ENCODE measurements at places on chromosomes 5 and 9.

DNA sequence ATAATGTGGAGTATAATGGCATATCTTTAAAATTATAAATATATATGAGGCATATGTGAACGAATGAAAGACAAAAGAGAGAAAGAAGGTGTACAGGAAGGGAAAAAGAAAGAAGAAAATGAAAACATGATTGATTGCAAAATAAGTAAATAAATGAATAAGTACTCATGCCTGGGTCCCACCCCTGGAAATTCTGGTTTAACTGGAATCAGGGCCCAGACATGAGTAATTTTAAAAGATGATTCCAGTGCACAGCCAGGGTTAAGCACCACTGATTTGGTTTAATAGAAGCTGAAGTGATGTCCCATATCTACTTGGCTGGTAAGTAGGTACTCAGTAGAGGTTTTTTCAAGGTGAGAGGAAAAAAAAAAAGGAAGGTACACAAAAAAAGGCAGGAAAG is 34.0 kb upstream of the HOMER1 start:
- no peak for DNase-seq

- DNase-seq, result no peak
Observed at GRCh38 chr9:5493679-5494511, 16.4 kb upstream of the PDCD1LG2 start.

DNA sequence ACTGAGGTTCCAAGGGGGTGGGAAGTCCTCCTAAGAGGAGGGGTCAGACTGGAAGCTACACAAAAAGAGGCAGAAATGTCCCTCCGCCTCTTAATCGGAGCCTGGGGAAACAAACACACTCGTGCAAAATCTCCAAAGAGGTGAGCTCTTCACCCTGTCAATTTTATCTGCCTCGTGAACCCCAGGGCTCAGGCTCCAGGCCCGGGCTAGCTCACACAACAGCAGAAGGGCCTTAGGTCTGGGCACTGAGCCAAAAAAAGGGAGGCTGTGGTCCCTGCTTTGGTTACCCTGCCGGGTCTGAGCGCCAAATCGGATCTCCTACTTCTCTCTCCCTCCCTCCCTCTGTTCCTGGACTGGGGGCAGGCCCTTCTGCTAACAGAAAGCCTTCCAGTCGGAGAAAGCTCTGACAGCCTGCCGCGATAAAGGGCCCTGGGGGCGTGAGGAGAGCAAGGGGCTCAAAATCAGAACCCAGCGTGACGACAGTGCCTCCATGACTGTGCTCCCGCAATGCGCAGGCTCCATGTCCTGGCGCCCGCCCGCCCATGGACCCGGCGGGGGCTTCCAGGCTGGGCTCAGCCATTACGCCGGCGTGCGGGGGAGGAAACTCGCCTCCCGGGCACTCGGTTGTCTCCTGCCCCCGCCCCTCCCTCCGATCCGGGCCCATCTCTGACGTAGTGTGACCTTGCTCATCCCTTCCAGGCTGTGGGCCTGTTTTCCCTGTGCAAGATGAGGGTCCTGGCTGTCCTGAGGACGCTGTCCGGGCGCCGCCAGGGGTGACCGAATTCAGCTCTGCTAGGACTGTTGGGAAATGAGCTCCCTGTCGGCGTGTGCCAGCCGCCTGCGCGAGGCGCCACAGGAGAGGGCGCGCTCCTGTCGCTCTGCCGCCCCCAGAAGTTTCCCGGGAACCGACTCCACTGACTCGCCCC is 865 bp upstream of the SLC22A4 start:
- DNase-seq, result peak; percentile 66

DNA sequence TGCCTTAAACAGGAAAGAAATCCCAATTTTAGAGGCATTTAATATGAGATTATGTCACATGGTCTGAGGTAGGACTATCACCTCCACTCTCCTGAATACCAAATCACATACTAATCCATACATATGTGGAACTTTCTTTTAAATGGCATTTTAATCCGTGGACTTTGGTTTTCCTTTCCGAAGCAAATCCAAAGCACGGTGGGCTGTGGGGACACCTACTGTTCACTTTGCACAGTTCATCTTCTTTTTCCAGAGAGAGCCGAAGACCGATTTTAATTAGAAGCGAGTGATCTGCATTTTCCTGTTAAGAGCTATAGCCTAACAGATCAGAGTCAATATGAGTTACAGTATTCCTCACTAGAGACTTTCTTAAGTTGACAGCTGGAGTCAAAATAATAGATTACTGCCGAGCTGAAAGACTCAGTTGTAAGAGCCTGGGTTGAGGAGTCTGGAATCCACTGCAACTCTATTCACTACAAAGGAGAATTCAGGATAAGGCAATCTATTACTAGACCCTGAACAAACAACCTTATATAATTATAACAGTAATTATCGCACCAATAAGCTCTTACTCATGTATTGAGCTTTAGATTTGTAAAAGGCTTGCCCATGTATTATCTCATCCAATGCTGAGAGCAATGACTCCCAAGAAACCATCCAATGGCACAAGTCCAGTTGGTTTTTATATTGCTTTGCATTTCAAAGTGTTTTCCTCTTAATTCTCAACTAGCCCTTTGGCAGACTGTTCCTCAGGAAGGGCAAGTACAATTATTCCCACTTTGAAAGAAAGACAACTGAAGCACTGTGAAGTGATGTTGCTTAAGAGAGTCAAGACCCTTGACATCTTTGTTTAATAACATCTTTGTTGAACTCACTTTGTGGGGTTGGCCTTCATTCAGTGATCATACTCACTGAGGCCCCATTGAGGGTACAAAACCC is 144.7 kb downstream of the TRPM6 start:
- peak; percentile 25 for DNase-seq

- peak; percentile 3 for DNase-seq
Observed at GRCh38 chr9:124000784-124001457, 10.6 kb upstream of the LHX2 start.

- no peak for DNase-seq
Observed at GRCh38 chr5:107969847-107970246, 299.1 kb upstream of the EFNA5 start.

- no peak for DNase-seq
Observed at GRCh38 chr9:34656992-34657391, 5.0 kb downstream of the IL11RA start.

GRCh38 chr9:128072144-128073021 is 4.4 kb downstream of the SLC25A25 start:
- DNase-seq, result peak; percentile 37

- DNase-seq, result no peak
Observed at GRCh38 chr5:10578869-10579268, 15.0 kb downstream of the ANKRD33B start.

GRCh38 chr9:130236436-130236985 is 29.0 kb upstream of the HMCN2 start:
- no peak for DNase-seq

DNA sequence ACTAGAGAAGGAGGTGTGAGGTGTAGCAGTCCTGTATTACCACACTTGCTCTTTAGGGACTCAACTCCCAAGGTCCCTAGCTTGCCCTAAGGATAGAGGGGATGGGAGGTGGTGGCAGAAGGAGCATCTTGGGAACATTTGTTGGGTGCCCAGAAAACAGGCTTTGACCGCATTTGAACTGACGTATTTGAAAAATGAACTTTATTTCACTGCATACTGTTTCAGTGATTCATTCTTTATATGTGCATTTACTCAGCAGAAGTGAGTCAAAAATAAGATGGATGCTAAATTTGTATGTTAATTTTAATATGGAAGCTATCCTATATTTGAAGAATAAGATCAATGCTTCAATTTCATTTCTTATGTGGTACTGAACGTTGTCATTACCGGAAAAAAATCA is 18.7 kb downstream of the DMRT3 start:
- no peak for DNase-seq

GRCh38 chr9:27337833-27338526 is 41.0 kb upstream of the EQTN start:
- peak; percentile 58 for DNase-seq

DNA sequence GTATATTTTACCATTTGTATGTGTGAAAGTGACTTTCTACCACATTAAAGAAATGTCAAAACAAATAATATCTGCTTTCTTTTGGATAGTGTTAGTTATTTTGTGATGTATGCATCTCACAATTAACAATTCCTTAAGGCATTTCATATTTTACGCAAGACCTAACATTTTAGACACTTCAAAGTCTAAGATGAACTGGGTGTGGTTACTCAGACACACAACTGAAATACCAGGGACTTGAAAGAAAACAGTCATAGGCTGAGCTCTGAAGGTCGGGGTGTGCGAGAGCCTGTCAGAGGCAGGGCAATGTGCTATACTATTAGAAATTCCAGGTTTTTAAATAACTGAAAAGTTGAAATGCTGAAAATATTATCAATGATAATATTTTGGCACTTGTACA is 44.5 kb upstream of the ZNF622 start:
- peak; percentile 56 for DNase-seq

- DNase-seq, result no peak
Observed at GRCh38 chr5:155303120-155303519, 289.6 kb downstream of the KIF4B start.

GRCh38 chr9:134382733-134383132 is 56.5 kb downstream of the RXRA start:
- peak; percentile 90 for DNase-seq

DNA sequence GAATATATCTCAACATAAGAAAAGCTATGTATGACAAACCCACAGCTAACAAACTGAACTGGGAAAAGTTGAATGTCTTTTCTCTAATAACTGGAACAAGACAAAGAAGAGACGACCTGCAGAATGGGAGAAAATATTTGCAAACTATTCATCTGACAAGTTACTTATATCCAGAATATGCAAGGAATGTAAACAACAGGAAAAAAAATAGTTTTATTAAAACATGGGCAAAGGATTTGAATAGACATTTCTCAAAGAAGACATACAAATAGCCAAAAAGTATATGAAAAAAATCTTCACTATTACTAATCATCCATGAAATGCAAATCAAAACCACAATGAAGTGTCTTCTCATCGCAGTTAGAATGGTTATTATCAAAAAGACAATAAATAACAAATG is 181.7 kb upstream of the TLX3 start:
- no peak for DNase-seq

- peak; percentile 50 for DNase-seq
Observed at GRCh38 chr5:40430101-40430710, 249.5 kb upstream of the PTGER4 start.

GRCh38 chr9:36903541-36904435 is 130.3 kb downstream of the PAX5 start:
- DNase-seq, result no peak

DNA sequence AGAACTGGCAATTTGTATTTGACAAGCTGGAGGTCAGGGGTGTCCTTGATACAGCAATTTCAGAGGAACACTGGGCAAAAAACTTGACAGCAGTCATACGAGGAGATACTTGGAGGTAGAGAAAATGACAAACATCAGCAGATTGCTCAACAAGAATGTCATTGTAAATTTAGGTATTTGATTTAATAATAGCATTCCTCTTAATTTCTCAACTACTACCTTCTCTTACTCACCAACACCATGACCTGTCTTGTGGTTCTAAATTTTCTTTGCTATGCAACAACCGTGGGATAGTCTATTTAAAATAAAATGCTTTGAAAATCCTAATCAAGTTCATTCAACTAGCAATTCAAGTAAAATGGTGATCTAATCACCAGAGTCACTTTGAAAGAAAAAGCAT is 128.4 kb downstream of the DNAH5 start:
- no peak for DNase-seq

DNA sequence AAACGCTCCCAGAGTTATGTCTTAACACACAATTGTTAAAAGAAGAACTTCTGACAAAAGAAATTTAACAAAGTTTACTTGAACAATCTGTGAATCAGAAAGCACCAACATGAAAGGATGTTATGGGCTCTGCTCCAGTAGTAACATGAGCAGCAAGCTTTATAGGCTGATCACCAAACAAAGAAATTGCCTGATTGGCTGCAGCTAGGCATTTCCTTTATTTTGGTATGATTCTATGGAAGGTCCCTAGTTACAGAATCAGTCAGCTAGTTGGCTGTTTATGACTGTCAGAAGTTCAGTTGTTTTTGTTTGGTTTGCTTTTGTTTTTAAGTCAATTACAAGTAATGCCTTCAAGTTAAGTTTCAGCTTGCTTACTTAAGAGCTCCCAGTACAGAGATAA is 102.4 kb upstream of the SMC2 start:
- DNase-seq, result no peak

DNA sequence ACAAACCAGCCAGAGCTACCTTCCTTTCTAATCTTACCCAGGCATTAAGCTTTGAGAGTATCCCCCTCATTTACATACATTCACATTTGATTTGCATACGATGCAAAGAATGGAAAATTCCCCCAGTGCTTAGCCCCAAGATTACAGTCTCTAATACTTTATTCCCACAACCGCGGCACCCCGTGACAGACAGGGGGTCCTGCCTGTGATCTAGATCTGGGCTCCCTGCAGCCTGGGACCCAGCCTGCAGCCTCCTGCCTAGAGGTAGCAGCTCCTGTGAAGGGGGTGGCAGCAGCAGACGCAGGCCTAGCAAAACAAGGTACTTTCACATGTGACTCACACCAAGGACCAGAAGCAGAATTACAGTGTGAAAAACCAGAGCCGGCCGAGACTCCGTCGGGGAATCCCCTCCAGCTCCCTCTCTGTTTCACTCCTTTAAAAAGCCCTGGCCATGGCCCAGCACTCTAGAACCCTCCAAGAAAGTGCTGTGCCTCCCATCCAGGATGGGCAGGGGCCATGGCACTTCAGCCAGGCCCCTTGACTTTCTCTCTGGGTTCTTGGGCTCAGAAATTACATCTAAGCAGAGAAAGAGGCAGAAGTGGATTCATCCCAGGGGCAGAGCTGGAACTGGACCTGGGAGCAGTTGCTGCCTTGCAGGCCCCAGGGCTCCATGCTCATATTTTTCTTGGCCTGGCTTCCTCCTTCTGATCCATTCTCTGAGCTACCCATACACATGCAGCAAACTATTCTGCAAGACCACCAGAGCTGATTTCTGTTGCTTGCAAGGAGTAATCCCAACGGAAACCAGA is 14.0 kb upstream of the TCF7 start:
- peak; percentile 45 for DNase-seq

DNA sequence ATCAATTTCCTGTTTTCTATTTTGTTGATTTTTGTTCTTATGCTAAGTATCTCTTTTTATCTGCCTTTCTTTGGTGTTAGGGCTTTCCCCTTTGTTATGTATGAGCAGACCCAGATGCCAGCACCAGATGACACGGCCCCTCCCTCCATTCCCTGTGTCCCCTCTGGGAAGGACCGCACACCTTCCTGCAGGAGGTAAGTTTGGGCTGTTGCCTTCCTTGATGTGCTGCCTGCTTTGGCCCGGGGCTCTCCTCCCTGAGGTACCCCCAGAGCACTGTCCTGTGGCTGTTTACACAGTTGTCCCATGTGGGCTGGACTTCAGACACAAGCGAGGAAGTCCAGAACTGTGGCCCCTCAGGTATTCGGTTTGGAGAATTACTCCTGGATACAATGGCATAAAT is 343.8 kb upstream of the IRX1 start:
- DNase-seq, result no peak

DNA sequence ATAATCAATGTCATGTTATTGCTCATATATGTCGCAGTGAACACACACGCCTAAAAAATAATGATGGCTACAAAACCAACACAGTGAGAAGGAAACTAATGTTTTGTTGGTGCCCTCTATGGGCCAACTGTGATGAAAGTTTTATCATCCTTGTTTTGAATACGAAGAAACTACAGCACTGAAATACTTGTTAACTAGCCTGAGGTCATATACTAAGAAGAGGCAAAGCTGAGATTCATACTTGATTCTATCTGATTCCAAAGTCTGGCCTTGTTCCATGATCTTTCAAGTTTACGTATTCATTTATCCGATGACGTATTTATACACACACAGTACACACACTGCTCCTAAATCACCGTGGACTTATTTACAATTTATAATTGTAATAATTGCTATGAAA is 16.1 kb upstream of the DRD1 start:
- DNase-seq, result peak; percentile 12

Data from small intestine (tissue), 16 donors.